ENCODE measurements at places on chromosomes 2 and 18. TPM values are rescaled to one million over a fixed set of nuclear protein-coding genes. Genes with fewer than 3 reads are reported as not detected.

DNA sequence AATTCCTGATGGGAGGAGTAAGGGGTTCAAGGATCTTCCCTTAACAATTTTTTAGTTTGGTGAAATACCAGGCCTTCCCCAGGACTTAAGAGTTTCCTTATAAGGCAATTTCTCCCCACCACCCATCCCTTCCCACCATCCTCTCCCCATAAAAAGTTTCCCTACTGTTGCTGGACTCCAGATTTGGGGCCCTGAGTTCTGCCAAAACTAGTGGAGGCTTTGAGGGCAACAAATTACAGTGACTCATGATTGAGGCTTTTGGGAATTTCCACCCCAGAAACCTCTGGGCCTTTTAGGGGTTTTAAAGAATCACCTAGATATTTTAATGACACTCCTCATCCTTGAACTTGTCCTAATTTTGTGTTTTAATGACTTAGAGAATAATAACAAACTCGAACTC lies 14.3 kb upstream of the EN1 start:
- no peak overlapping the region for H3K27ac ChIP-seq
- no peak for DNase-seq
- H3K4me3 ChIP-seq = no peak overlapping the region
- peaks cover 64% of the 10 kb centered on the region for H3K27me3 ChIP-seq

DNA sequence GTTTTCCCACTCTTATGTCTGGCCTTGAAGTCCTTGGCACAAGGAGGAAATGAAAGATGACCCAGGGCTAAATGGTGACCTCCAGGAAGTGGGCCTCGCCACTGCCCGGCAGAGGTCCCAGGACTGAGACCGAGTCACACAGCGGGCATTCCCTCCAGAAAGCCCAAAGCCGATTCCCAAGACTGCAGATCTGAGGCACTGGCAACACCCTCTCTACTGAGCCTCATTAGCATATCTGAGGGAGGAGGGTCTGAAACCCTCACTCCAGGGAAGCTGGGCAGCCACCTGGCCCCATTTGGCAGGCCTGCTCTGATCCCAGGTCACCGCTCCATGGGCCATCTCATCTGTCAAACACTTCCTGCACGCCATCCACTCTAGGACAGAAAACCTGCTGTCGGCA lies 29.1 kb downstream of the FAM178B start:
- H3K27ac ChIP-seq = no peak overlapping the region
- peaks cover 13% of the 10 kb centered on the region for H3K4me1 ChIP-seq
- peak; percentile 65 for DNase-seq
- H3K4me3 ChIP-seq = no peak overlapping the region

The INHBB gene
- 0.16 TPM for total RNA-seq

- no peaks in the 10 kb centered on the region for H3K27me3 ChIP-seq
- peak overlapping the region; percentile 97 for H3K27ac ChIP-seq
- peaks cover 26% of the 10 kb centered on the region for H3K4me1 ChIP-seq
- H3K4me3 ChIP-seq = peak overlapping the region; percentile 57
Measured at GRCh38 chr2:219596954-219597551, 604 bp upstream of the STK11IP start.

The RNF125 gene
- total RNA-seq = 29.2 TPM

The SATB2 gene
- 5.7 TPM for total RNA-seq

- no peaks in the 10 kb centered on the region for H3K36me3 ChIP-seq
- H3K27ac ChIP-seq = no peak overlapping the region
- H3K4me3 ChIP-seq = no peak overlapping the region
- H3K4me1 ChIP-seq = peaks cover 4% of the 10 kb centered on the region
- no peak for DNase-seq
Measured at GRCh38 chr2:231542136-231542535, 11.9 kb upstream of the NMUR1 start.

DNA sequence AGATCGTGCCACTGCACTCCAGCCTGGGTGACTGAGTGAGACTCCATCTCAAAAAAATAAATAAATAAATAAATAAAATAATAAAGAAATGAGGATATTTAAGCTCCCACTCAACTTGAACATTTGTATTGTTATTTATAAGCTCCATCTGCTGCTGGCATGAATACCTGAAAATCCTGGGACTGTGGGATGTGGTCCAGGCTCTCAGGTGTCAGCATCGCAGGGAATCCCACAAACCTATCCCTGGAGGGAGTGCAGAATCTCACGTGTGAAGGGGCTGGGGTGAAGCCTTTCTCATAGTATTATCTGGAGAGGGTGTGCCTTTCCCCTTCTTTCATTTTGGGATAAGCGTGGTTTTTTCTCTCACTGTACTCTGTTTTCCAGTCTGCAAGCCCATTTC lies 47.4 kb upstream of the POLE4 start:
- peaks cover 6% of the 10 kb centered on the region for H3K4me1 ChIP-seq
- no peak for DNase-seq
- H3K27me3 ChIP-seq = peaks cover 9% of the 10 kb centered on the region
- H3K36me3 ChIP-seq = no peaks in the 10 kb centered on the region

- H3K27ac ChIP-seq = no peak overlapping the region
- H3K36me3 ChIP-seq = no peaks in the 10 kb centered on the region
- H3K4me3 ChIP-seq = no peak overlapping the region
- no peaks in the 10 kb centered on the region for H3K27me3 ChIP-seq
Measured at GRCh38 chr2:63438181-63438580, 150.1 kb downstream of the WDPCP start.

DNA sequence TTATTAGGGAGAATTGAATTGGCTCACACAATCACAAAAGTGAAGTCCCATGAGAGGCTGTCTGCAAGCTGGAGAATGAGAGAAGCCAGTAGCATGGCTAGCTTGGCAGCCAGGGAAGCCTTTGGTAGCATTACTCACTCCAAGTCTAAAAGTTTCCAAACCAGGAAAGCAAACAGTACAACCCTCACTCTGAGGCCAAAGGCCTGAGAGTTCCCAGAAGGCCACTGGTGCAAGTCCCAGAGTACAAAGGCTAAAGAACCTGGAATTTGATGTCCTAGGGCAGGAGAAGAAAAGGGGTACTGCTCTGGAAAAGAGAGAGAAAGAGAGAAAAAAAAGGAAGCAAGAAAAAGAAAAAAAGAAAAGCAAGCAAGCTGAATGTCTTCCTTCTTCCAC lies 318.2 kb downstream of the RND3 start:
- H3K4me1 ChIP-seq = no peaks in the 10 kb centered on the region
- no peak overlapping the region for H3K4me3 ChIP-seq
- DNase-seq = no peak
- no peak overlapping the region for H3K27ac ChIP-seq
- no peaks in the 10 kb centered on the region for H3K36me3 ChIP-seq
- no peaks in the 10 kb centered on the region for H3K27me3 ChIP-seq

DNA sequence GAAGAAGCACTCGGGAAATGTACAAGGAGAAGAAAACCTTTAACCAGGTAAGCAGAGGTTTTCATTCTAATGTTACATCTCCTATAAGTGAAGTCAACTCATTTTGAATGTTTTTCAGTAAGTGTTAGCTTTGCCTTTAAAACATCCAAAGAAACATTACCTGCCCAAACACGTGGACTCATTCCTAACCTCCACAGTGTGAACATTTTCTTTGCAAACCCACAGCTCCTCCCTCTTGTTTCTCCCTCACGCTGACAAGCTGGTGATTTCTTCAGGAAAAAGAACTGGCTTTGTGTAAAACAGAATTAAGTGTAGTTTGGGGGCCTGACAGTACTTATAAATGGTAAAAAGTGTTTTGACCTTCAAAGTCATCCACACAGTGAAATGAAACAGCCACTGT lies 72.5 kb downstream of the MTCL1 start:
- H3K4me1 ChIP-seq = no peaks in the 10 kb centered on the region
- no peak overlapping the region for H3K4me3 ChIP-seq
- H3K27me3 ChIP-seq = no peaks in the 10 kb centered on the region
- 0 out of 2 replicates have a peak overlapping the region, but pooled peaks have one; percentile 50 for H3K27ac ChIP-seq
- H3K36me3 ChIP-seq = peaks cover 3% of the 10 kb centered on the region

DNA sequence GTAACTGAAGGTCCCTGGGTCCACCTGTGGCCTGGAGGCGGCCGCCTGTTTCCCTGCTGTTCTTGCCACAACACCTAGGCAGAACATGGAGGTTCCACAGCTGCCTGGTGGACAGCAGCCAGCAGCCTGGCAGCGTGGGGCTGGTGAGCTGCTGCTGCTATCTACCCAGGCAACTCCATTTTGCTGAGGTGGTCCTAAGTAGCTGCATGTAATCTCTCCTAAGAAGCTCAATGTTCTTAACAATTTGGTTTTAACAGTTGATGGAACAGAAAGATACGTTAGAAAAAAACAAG lies 66.7 kb downstream of the NDUFA10 start:
- DNase-seq = no peak
- H3K4me1 ChIP-seq = no peaks in the 10 kb centered on the region
- H3K27ac ChIP-seq = no peak overlapping the region
- no peaks in the 10 kb centered on the region for H3K36me3 ChIP-seq
- H3K27me3 ChIP-seq = no peaks in the 10 kb centered on the region

DNA sequence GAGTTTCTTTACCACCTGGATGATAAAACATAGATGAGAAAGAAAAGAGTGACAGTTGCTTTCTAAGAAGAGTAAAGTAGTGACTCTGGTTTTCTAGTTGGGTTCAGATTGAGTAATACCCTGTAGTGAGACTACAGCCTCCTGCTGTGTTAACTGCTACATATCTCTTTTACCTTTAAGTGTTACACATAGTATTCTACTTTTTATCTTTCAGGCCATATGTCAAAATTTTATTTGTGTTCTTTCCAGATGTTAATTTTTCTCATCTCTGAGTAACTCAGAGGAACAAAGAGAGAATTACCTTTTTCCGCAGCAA lies 348.2 kb downstream of the CTNNA2 start:
- H3K4me1 ChIP-seq = peaks cover 5% of the 10 kb centered on the region
- H3K4me3 ChIP-seq = no peak overlapping the region
- DNase-seq = no peak
- no peak overlapping the region for H3K27ac ChIP-seq
- H3K36me3 ChIP-seq = no peaks in the 10 kb centered on the region

DNA sequence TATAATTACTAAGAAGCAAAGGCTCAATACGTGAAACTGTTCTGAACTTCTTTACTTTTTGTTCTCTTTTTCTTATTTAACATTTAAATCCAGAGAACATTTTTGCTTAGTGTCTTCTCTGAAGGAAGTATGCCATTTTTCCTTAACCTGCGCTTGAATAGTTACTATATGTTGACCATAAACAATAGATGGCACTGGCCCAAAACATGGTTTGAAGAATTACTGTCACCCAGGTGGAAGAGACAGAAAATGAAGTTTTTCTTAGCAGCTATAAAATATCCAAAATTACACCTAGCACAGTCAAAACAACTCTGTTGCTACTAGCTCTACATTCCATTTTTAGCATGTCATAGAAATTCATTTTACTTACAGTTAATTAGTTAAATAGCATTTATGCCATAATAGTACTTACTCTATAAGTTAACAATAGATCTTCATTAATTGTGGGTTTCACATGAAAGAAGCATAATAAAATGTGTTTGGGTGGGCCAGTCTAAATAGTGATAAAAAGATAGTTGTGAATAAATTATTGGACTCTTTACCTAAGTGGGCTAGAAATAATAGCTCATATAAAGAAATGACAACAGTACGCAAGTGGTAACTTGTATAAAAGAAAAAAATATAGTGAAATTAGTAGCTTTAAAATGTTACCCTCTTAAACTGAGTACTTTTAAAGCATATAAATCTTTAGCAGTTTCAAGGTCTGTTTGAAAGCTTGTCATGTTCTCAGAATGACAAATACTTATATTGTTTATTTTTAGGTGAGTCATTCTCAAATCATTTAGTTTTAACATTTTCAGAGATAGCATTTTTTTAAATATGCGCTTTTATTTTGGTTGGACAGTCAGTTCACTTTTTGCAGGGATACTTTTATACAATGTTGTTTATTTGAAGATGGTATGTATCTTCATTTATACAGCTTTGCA lies 3.7 kb downstream of the ETAA1 start:
- H3K27me3 ChIP-seq = no peaks in the 10 kb centered on the region
- no peak for DNase-seq
- no peak overlapping the region for H3K27ac ChIP-seq
- peaks cover 36% of the 10 kb centered on the region for H3K36me3 ChIP-seq
- no peak overlapping the region for H3K4me3 ChIP-seq

Data from GM23338 (cell line).